NCI-H1092 (cell line): ENCODE measurements at places on chromosomes 3 and 15.
A peak's percentile ranks its signal among the peaks of the same experiment; 100 is the strongest.

DNA sequence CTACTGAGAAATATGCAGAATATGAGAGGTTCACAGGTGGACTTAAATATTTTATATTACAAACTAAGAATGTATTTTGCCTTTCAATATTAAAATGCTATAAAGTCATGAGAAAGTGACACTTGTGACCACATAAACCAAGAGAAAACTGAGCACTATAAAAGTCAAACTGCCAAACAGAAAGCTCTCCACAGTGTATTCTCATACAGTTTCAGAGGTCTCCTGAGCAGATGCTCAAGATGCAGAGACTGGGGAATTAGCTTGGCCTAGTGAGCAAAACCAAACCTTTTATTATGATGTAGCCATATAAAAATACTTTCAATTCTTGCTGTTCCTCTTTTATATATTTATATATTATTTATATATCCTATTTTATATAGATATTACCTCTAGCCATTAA lies 227.8 kb downstream of the TBC1D5 start:
- no peak for DNase-seq

- DNase-seq, result no peak
Measured at GRCh38 chr3:150527464-150528255, 18.6 kb downstream of the SERP1 start.

- DNase-seq, result no peak
Measured at GRCh38 chr3:110754212-110754916, 317.3 kb upstream of the NECTIN3 start.

- DNase-seq, result no peak
Measured at GRCh38 chr3:178602856-178603255, 66.6 kb downstream of the KCNMB2 start.

DNA sequence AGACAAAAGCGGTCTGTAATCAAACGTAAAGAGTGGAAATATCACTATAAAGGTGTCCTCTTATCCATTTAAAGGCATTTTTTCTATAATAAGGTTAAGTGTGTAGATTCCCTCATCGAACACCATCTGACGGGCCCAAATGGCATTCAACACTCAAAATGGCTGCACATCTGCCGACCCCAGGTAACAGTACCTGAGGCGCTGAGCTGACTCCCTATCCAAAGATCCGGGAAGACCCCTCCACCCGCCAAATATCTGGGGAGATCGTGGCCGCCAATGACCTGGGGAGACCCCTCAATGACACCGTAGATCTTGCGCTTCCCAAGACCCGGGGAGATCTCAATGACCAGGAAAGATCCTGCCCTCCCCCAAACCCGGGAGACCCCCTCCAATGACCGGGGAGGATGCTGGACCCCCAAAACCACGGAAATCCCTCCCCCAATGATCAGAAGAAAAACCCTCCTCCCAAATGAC lies 476 bp downstream of the IP6K2 start:
- DNase-seq, result no peak

DNA sequence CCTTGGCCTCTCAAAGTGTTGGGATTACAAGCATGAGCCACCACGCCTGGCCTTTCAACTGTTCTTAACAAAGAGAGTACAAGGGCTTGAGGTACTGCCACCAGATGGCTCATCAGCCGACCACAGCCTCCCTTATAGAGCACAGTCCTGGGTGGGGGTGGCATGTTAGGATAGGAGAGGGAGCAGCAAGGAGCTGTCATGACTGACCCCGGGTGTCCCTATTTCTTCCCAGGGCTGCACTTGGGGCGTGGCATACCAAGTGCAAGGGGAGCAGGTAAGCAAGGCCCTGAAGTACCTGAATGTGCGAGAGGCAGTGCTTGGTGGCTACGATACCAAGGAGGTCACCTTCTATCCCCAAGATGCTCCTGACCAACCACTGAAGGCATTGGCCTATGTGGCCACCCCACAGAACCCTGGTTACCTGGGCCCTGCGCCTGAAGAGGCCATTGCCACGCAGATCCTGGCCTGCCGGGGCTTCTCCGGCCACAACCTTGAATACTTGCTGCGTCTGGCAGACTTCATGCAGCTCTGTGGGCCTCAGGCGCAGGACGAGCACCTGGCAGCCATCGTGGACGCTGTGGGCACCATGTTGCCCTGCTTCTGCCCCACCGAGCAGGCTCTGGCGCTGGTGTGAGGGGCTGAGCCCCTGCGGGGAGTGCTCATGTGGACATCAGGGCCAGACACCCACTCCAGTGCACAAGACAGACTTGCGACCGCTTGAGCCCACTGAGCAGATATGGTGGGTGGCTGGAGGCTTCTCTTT lies 2.1 kb downstream of the CHAC1 start:
- no peak for DNase-seq

DNA sequence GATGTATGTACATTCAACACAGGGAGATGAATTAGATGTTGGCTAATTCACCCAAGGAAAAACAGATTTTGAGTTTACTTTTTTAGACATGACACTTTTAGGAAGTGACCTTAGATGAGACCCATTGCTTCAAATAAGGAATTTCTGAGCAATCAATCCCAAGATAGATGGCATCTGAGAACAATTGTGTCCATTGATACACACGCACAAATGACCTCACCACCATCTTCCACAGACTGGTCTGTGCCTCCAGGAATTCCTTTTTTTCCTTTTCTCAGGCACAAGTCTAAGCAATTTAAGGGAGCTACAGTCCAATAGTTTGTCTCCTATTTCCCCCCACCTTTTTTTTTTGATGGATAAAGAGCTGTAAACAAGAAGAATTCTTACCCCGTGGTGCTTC lies 265.3 kb downstream of the TBL1XR1 start:
- no peak for DNase-seq

GRCh38 chr3:66483006-66483405 lies 17.8 kb downstream of the LRIG1 start:
- DNase-seq, result no peak

- no peak for DNase-seq
Measured at GRCh38 chr3:32305361-32305876, 66.9 kb downstream of the CMTM8 start.

DNA sequence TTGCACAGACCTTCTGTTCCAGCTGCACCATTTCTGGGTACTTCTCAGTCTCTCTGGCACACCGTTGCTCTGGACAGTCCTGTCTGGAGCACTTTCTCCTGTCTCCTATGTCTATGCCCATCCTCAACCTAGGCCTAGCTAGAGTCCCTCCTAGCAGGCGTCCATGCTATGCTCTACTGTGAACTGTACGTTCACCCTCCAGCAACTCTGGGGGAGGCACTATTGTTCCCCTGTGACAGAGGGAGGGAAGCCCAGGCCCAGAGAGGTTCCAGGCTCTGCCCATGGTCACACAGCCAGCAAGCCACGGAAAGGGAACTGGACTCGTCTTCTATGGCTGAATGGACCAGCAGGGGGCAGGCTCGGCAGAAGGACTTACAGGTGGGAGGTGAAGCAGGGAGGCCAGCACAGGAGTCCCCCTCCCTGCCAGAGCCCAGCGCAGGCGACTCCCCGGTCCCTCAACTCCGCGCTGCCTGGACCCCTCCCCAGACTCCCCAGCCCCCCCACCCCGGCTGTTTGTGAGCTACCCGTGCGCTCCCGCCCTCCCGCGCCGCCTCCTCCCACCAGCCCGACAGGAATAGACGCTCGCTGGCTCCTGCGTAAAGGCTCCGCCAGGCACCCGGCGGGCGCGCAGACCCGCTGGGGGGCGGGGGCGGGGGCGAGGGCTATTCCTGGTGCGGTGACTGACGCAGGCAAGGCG lies 1.7 kb upstream of the LINGO1 start:
- DNase-seq, result no peak

DNA sequence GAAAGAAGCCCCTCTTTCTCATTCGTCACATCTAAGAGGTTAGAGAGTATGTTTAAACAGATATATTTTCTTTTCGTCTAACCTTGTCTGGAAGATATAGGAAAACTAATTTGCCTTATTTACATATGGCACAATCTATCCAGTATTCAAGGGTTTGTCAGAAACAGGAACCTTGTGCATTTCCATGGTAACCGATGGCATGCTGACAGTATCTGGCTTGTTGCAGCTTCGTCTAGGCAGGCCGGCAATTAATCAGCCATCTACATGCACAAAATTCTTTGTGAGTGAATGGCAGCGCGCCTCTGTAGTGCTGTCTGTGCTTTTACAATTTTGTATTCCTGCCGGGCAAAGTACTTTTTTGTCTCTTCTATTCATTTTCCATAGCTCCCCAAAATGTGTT lies 294.0 kb upstream of the SOX2 start:
- DNase-seq, result no peak

GRCh38 chr3:134339331-134339730 lies 34.9 kb downstream of the AMOTL2 start:
- DNase-seq, result no peak

DNA sequence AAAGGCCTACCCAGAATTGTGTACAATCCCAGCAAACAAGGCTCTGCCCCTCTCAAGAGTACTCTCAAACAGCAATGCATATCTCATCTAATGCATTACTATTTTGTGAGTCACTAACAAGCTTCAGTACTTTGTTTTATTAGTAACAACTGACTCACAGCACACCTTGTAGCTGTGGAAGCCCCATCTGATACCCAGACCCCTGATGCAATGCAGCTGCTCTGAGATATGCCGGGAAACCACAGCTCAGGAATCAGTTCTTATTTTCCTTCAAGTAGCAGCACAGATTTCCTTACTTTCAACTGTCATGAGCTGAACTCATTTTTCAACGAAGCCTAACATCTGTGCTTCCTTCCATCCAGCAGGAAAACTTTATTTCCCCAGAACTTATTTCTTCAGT lies 37.8 kb downstream of the CCNL1 start:
- no peak for DNase-seq

GRCh38 chr3:59595830-59596229 lies 546.0 kb upstream of the CFAP20DC start:
- DNase-seq, result no peak

GRCh38 chr15:99438691-99439523 lies 126.9 kb upstream of the MEF2A start:
- no peak for DNase-seq

GRCh38 chr15:77836121-77836692 lies 203.5 kb upstream of the LINGO1 start:
- DNase-seq, result no peak

DNA sequence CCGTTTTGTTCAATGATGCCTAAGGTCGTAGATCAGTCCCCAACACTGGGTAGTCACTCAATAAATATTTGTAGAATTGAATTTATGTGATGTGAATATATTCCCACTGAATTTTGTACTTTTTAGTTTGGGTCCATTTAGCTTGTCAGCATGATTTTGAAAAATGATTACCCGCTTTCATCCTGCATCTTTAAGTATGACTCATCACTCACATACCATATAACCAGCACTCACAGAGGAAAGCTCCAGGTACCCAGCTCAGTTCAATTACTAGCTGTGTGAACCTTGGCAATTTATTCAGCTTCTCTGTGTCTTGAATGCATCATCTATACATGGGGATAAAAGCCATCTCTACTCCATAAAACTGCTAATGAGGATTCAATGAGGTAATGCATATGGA lies 2.2 kb upstream of the MLF1 start:
- DNase-seq, result no peak

DNA sequence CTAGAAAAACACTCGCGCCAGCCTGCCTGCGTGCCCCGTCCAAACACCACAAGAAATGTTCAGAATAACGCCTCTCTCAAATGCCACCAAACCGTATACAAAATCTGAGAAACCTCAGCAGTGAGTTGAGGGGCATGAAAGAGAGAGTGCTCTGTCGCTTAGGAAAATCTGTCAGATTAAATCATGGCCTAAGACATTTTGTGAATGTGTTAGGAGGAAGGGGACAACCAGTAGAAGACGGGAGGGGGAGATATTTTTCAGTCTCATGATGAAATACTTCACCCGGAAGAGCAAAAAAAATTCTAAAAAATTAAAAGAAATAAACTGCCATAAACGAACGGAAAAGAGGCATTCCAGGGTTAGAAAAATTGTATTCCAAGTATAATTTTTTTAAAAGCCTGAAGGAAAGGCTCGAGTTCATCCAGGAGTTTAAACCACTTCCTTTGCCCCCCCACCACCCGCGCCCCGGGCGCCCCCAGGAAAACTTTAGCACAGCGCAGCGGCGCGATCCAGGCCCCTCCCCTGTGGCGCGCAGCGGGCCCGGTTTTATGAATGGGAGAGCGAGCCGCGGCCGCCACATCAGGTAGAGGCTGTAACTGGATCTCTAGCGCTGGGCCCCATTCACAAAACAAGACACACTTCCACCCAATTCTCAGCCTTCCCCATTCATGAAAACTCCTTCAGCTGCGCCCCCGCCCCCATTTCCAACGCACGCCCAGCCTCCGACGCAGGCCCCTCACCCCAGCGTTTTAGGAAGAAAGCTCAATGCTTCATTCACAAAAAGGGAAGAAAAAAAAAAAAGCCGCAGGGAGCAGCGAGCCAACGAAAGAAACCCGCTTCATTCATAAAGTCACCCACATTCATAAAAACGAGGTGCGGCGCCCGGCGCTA lies 1.4 kb downstream of the ETV5 start:
- DNase-seq, result peak; percentile 49

- no peak for DNase-seq
Measured at GRCh38 chr3:25468866-25469319, 40.8 kb downstream of the RARB start.

DNA sequence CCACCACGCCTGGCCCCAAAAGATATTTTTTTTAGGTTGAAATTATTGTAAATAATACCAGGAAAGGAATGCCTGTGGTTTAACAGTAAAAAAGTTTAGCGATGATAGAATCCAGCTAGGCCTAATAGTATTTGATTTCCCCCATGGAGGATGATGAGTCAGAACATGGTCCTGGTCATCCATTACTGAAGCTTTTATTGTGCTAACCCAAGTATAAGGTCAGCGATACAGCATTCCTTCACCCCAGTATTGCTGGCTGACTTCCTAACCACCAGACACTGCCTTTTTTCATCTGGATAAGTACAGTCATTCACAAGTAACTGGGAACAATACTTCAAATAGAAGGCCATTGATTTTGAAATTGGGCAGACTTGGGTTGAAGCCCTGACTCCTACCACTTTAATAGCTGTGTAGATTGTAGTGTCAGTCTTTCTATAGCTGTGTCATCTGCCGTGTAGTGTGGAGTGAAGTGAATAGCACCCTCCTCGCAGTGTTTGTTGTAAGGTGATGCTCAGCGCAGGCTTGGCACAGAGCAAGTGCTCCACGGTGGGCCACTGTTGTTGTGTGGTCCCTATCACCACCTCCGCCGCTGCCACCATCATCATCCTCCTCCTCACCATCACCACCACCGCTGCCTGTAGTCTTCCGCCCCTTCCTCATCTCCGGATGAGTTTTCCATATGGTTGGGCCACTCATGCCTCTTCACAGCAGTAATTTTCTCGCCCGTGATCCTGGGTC lies 436.0 kb upstream of the TPM1 start:
- no peak for DNase-seq

GRCh38 chr15:34301058-34301457 lies 36.5 kb downstream of the SLC12A6 start:
- DNase-seq, result no peak

DNA sequence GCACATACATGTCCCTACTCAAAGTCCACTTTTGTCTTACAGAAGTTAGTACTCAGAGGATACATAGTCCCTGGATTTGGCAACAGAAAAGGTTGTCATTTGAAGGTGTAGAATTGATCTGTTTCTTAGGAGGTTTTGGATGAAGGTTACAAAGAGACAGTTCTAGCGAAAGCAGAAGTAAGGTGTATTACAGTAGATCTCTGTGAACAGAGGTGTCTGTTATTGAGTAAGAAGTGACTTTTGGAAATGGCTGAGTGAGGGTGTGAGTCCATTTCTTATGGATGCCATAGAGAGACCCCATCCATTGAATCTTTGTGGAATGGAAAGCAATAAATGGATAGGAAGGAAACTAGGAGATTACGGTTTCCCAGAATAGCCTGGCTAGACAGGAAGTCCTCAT lies 5.6 kb downstream of the ZNF662 start:
- DNase-seq, result no peak

- no peak for DNase-seq
Measured at GRCh38 chr3:177565981-177566380, 368.7 kb upstream of the TBL1XR1 start.

GRCh38 chr3:141849056-141849815 lies 27.2 kb upstream of the ATP1B3 start:
- DNase-seq, result no peak
